ENCODE measurements at places on chromosomes 3 and 15.

DNA sequence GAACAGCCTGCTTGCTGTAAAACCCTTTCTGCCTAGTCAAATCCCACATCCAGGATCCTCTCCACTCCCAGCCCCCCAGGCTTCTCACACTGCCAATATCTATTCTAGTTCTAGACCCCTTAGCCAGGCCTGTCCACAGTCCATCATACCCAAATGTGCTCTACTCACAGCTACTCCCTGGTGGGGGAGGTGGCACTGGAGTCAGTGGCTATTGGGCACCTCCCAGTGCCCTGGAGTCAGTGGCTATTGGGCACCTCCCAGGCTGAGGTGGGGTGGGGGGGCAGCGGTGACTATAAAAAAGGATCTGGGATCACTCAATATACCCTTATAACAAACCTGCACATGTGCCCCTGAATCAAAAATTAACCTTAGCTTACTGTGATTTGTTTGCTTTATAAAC lies 773 bp upstream of the DISP2 start:
- DNase-seq = no peak

- no peak for DNase-seq
Measured at GRCh38 chr15:74318376-74319137, 48.9 kb downstream of the CYP11A1 start.

GRCh38 chr3:107978131-107979055 lies 112.4 kb downstream of the CD47 start:
- no peak for DNase-seq

GRCh38 chr3:57128826-57129667 lies 36.1 kb downstream of the IL17RD start:
- no peak for DNase-seq

- no peak for DNase-seq
Measured at GRCh38 chr3:65811892-65812291, 226.8 kb downstream of the MAGI1 start.
